KBM-7 (cell line): ENCODE measurements at places on chromosomes 5 and 9.

DNA sequence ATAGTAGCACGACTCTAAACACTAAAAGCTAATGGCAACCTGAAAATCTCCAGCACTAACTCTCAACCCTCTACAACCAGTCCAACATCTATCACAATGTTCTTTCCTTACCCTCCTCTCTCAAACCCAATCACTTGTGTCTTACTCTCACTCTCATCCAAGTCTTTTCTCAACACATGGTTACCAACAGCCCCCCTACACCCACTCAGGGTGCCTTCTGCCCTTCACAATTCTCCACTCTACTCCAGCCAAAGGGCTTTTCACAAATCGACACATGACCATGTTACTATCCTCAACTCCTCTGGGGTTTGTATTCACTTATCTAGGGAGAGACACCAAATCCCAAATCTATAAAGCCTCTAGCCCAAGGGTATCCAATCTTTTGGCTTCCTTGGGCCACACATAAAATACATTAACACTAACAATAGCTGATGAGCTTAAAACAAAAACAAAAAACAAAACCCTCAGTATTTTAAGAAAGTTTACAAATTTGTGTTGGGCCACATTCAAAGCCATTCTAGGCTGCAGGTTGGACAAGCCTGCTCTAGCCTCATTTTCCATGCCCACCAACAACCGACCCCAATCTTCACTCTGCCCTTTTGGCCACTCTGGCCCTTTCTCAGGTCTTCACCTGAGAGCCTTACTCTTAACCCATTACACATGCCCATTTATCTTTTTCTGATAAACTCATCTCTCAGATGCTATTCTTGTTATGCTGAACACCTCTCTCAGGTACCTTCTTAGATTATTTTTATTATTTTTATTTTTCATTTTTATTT, 11.7 kb downstream of the HSPA9 start:
- DNase-seq: no peak

GRCh38 chr5:129019401-129019908, 54.2 kb downstream of the SLC27A6 start:
- DNase-seq: no peak

GRCh38 chr5:113063927-113064326, 87.3 kb downstream of the DCP2 start:
- no peak for DNase-seq

GRCh38 chr5:56323505-56323904, 90.4 kb upstream of the ANKRD55 start:
- no peak for DNase-seq

DNA sequence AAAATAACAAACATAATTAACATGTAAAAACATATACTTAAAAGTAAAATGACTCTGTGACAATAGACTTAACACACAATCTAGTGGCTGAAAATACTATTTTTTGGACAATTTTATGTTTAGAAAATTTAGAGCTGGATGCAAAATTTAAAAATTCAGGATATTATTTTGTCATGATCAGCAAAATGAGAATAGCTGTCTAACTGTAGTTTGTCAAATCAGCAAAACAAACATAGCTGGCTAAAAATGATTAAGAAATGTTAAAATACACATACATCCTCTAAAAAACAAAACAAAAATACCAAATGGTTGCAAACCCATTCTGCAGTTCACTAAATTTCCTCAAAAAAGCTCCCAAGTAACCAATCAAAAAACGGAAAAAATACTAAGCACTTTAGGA, 18.6 kb downstream of the C9orf72 start:
- DNase-seq: no peak
